Mesothelial cell of epicardium (in vitro differentiated cells): ENCODE measurements at places on chromosomes 2 and 18.

GRCh38 chr2:10321622-10322021, 18.9 kb downstream of the HPCAL1 start:
- DNase-seq = no peak
- no peaks in the 10 kb centered on the region for H3K27me3 ChIP-seq
- H3K27ac ChIP-seq = no peak overlapping the region
- H3K4me3 ChIP-seq = no peak overlapping the region
- H3K4me1 ChIP-seq = no peaks in the 10 kb centered on the region
- H3K36me3 ChIP-seq = peaks cover 6% of the 10 kb centered on the region

- H3K4me1 ChIP-seq = peaks cover 6% of the 10 kb centered on the region
- H3K4me3 ChIP-seq = no peak overlapping the region
- no peak overlapping the region for H3K27ac ChIP-seq
- H3K36me3 ChIP-seq = no peaks in the 10 kb centered on the region
- no peak for DNase-seq
These were observed 245.4 kb upstream of the MEIS1 start for GRCh38 chr2:66189553-66189952.

DNA sequence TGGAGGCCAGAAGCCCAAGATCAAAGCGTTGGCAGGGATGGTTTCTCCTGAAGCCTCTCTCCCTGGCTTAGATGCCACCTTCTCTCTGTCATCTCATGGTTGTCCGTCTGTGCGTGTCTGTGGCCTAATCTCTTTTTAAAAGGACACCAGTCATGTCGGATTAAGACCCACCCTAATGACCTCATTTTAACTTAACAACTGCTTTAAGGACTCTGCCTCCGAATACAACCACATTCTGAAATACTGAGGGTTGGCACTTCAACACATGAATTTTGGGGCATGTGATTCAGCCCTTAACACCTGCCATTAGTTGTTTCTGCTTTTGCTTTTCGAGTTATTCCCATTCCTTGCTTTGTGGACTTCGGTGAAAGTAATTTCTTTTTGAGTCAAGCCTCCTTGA, 97.8 kb upstream of the SMIM21 start:
- no peaks in the 10 kb centered on the region for H3K4me1 ChIP-seq
- H3K27me3 ChIP-seq = peaks cover 15% of the 10 kb centered on the region
- H3K36me3 ChIP-seq = no peaks in the 10 kb centered on the region

DNA sequence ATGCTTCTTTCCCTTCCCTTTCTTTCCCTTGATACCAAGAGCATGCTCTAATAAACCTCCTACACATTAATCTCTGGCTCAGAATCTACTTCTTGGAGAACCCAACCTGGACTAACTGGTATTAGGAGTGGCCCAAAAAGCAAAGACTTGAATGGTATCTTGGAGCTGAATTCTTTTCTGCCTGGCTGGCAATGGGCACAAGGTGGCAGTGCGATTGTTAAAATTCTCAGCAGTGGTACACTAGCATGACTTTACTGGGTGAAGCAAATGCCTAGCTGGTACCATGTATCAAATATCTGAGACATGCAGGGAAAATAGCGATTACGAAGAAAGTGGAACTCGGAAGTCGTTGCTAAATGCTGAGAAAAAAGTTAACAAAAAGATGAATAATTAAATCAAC, 376.1 kb downstream of the XIRP2 start:
- no peak overlapping the region for H3K27ac ChIP-seq
- no peak overlapping the region for H3K4me3 ChIP-seq
- no peak for DNase-seq

DNA sequence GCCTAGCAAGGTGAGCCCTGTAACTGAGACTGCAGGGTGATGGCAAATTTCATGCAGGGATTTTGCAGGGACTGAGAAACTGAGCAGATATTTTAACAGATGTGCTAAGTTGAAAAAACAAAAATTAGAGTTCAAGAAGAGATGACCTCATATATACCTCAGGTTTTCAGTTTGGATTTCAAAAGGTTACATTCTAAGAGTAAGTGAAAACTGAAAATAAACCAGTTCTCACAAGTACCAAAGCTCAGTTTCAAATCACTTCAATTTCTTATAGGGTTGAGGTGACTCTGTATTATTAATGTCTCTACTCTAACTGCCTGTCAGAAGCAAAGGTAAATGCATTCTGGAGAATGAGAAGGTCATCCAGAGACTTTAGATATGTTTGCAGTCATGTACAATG, 237.4 kb upstream of the VRK2 start:
- H3K4me3 ChIP-seq = no peak overlapping the region
- H3K27ac ChIP-seq = no peak overlapping the region
- H3K27me3 ChIP-seq = no peaks in the 10 kb centered on the region
- no peaks in the 10 kb centered on the region for H3K36me3 ChIP-seq

- H3K27me3 ChIP-seq = no peaks in the 10 kb centered on the region
- H3K4me3 ChIP-seq = no peak overlapping the region
- peak overlapping the region; percentile 58 for H3K27ac ChIP-seq
- H3K4me1 ChIP-seq = peaks cover 30% of the 10 kb centered on the region
- no peaks in the 10 kb centered on the region for H3K36me3 ChIP-seq
These were observed 945.4 kb upstream of the GYPC start for GRCh38 chr2:125710561-125710960.

DNA sequence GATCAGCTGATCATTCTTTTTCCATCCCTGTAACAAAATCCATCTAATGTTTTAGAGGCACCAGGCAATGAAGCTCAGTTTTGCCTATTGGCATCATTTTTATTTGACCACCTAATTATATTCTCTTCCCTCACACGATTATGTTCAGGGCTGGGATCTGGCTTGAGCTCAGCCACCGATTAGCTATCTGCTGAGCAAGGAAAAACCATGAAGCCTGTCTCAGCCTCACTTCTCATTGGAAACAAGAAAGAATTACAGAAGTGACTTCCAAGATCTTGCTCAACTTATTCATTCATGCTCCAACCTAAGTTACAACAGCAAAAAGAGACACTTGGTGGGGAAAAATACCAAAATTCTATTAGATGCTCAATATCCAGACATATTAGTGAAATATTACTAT, 139.0 kb upstream of the SH3BP4 start:
- H3K27ac ChIP-seq = no peak overlapping the region
- no peak for DNase-seq
- H3K36me3 ChIP-seq = no peaks in the 10 kb centered on the region

- no peak overlapping the region for H3K4me3 ChIP-seq
- peaks cover 10% of the 10 kb centered on the region for H3K4me1 ChIP-seq
- no peak for DNase-seq
- no peaks in the 10 kb centered on the region for H3K27me3 ChIP-seq
These were observed 9.1 kb upstream of the PTPRM start for GRCh38 chr18:7557973-7558372.
